Esophagus squamous epithelium (tissue), 5 donors: ENCODE measurements at places on chromosomes 5 and 9.

- DNase-seq = no peak
These were observed 20.9 kb downstream of the FBXL7 start for GRCh38 chr5:15520856-15521255.

- no peak for DNase-seq
These were observed 47.9 kb downstream of the TNFSF15 start for GRCh38 chr9:114757984-114758383.

- DNase-seq = no peak
These were observed 15.6 kb downstream of the JADE2 start for GRCh38 chr5:134540747-134541733.

- no peak for DNase-seq
These were observed 63.2 kb upstream of the GHR start for GRCh38 chr5:42360056-42360455.

DNA sequence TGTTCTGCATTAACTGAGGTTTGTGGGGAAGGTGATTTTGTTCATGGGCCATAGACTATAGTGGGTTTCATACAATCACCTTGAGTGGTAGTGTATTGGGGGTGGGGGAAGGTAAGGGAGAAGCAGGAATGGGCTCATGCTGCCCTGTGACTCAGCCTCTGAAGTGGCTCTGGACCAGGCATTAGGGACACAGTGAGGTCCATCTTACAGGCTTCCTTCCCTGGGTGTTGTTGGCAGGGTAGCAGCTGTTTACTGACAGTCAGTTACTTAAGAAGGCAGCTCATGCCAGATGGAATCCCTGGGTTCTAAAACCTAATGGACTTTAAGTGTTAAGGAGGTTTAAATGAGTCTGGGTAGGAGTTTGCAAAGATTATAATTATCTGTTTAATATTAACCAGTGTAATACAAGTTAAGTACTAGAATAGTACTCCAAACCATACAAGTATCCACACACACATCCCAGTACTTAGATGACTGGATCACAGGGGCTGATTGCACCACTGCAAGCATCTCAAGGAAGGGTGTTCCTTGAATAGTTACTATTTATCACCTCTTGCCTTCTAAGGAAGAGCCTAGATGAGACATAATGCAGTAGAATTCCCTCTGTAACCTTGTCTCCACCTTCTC lies 59.3 kb downstream of the CAST start:
- no peak for DNase-seq

- no peak for DNase-seq
These were observed 62.9 kb downstream of the SLC24A2 start for GRCh38 chr9:19725970-19726369.

- DNase-seq = no peak
These were observed 16.7 kb downstream of the MAMDC2 start for GRCh38 chr9:70060148-70060882.

DNA sequence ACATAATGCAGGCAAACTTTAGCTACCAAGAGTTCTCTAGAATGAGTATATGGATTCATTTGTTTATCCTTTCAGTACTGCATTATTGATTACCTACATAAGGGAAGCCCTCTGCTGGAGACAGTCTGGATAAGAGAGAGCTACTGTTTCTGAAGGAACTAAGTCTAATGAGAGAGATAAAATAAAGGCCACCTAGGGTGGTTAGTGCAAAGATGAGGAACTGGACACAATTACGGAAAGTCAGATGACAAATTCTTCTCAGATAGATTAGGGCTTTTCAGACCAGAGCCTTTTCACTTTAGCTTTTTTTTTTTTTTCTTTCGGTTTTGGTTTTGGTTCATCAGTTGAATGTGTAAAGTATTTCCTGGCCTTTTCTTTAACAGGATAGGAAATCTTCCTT lies 31.3 kb downstream of the ISOC1 start:
- DNase-seq = no peak

GRCh38 chr9:83959061-83959460 lies 21.0 kb downstream of the HNRNPK start:
- no peak for DNase-seq

- DNase-seq = no peak
These were observed 84.5 kb downstream of the FOXD1 start for GRCh38 chr5:73363911-73364730.

- DNase-seq = no peak
These were observed 46.9 kb downstream of the THOC3 start for GRCh38 chr5:175921061-175921730.

DNA sequence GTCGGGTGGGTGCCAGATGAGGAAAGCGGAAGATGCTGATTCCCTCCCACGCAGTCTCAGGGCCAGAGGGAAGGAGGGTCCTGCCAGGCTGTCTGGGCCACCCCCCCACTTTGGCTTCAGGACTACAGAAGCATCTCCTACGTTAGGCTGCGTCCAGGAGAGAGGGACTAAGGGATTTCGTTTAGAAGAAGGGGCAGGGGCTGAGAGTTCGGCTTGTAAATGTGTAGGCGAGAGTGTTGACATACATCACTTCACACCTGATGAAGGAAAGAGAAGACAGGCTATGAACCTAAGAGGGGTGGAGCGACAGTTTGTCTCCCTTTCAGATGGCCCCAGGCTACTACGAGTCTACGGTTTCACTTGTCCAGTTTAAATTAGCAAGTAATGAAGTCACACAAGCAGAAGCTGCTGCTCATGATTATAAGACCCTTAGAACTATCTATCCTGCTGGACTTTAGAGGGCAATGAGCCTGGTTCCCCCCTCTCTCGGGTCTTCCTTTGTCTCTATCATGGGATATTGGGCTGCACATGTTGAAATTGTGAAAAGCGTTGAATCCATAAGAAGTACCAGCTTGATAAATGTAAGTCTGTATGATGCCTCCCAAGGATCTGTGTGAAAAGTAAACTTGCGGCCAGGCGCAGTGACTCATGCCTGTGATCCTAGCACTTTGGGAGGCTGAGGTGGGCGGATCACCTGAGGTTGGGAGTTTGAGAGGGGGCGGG lies 193.0 kb downstream of the AOPEP start:
- no peak for DNase-seq

GRCh38 chr9:80797101-80797829 lies 892.1 kb downstream of the TLE1 start:
- DNase-seq = no peak

DNA sequence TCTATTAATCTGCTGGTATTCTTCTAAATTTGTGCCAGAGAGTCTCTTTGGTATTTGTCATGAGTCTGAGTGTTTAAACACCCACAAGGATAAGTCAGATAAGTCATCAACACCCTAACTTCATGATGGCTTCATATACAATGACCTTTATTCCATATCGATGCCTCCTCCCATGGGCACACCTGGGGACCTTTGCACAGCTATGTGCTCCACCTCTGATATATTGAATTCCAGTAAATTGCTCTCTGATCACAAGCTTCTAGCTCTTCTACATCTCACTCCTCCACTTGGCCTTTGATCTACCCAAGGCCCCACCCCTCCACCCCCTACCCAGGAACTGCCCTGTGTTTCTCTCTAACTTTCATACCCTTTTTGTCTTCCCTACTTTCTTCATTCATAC lies 102.7 kb upstream of the MIER3 start:
- DNase-seq = no peak

DNA sequence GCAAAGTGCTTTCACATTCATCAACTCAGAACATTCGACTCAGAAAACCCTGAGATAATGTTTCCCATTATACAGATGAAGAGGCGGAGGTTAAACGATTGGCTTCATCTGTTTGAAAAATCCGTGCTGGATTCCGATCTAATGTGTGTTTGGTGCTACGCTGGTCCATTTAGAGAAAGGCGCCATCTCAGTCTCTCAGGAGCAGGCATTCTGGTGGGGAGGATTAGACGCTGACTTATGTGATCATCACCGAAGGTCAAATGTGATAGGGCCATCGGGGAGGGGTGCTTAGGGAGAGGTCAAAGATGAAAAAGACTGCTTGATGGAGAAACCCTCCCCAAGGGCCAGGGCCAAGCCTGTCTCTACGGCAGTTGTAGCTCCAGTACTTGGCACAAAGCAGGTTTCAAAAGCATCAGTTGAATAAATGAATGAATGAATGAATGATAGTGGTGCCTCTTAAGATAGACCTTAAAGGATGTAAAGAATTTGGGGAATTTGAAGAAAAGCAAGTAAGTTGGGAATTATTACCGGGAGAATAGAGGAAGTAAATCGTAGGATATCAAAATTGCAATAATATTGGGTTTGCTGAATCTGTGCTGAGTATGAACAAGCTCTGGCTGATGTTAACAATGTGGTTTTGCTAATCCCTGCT lies 160.6 kb upstream of the SHB start:
- DNase-seq = no peak
